A549 treated with ZK216348 at 1 μM for 4 hours (cell line): ENCODE measurements at places on chromosomes 2 and 18. TPM values are rescaled to one million over a fixed set of nuclear protein-coding genes. Genes with fewer than 3 reads are reported as not detected.

CTLA4 gene
- total RNA-seq: not detected in 5 replicates

TTN gene
- total RNA-seq: under 0.01 to 0.01 TPM (median under 0.01 TPM) in 5 replicates

LYPD1 gene
- total RNA-seq: 12.0 to 19.6 TPM (median 15.8 TPM) in 5 replicates

QPCT gene
- total RNA-seq: 16.7 to 20.7 TPM (median 18.6 TPM) in 5 replicates

RASGRP3 gene
- 0.41 to 1.6 TPM (median 0.61 TPM) in 5 replicates for total RNA-seq

PLEKHH2 gene
- total RNA-seq: 0.89 to 1.8 TPM (median 1.5 TPM) in 5 replicates

SERPINB13 gene
- total RNA-seq: not detected in 5 replicates

SCYGR1 gene
- total RNA-seq: not detected in 5 replicates

ZNF385B gene
- not detected in 5 replicates for total RNA-seq

STAM2 gene
- 6.9 to 11.4 TPM (median 9.6 TPM) in 5 replicates for total RNA-seq

C2orf81 gene
- 2.1 to 3.7 TPM (median 3.0 TPM) in 5 replicates for total RNA-seq

ERICH2 gene
- total RNA-seq: not detected in 5 replicates

DLGAP1 gene
- 0.05 to 0.12 TPM (median 0.10 TPM) in 3 of 5 replicates, not detected in the others for total RNA-seq

RNU2-63P gene
- total RNA-seq: not detected in 5 replicates

SERPINB3 gene
- 0.12 to 0.19 TPM (median 0.14 TPM) in 4 of 5 replicates, not detected in the other for total RNA-seq

APOB gene
- total RNA-seq: not detected in 5 replicates

ALKAL2 gene
- total RNA-seq: not detected in 5 replicates

CHRND gene
- total RNA-seq: not detected in 5 replicates

KCNG2 gene
- not detected in 5 replicates for total RNA-seq

MXD1 gene
- 1.8 to 2.2 TPM (median 1.9 TPM) in 5 replicates for total RNA-seq

COL3A1 gene
- total RNA-seq: 0.11 to 0.28 TPM (median 0.15 TPM) in 5 replicates

COLEC12 gene
- total RNA-seq: 0.02 to 0.05 TPM in 2 of 5 replicates, not detected in the others

L3MBTL4 gene
- not detected in 5 replicates for total RNA-seq

LHCGR gene
- total RNA-seq: not detected in 5 replicates

MPPE1 gene
- total RNA-seq: 17.3 to 20.4 TPM (median 17.8 TPM) in 5 replicates

DOK1 gene
- total RNA-seq: 3.9 to 6.2 TPM (median 4.7 TPM) in 5 replicates

TMEM182 gene
- 3.5 to 5.6 TPM (median 4.5 TPM) in 5 replicates for total RNA-seq

CD302 gene
- total RNA-seq: 1.5 to 2.5 TPM (median 2.2 TPM) in 5 replicates

CARF gene
- 1.2 to 1.9 TPM (median 1.4 TPM) in 5 replicates for total RNA-seq

KCNG3 gene
- total RNA-seq: 0.34 to 0.92 TPM (median 0.79 TPM) in 5 replicates

GPR45 gene
- total RNA-seq: not detected in 5 replicates

DSG1 gene
- not detected in 5 replicates for total RNA-seq

MROH2A gene
- 0.18 to 0.22 TPM in 2 of 5 replicates, not detected in the others for total RNA-seq

MEP1B gene
- 0.09 TPM in 1 of 5 replicates, not detected in the others for total RNA-seq

GATA6 gene
- 1.5 to 2.4 TPM (median 1.7 TPM) in 5 replicates for total RNA-seq

FOXI3 gene
- total RNA-seq: 0.08 TPM in 1 of 5 replicates, not detected in the others

SIX2 gene
- total RNA-seq: 0.33 to 0.79 TPM (median 0.72 TPM) in 5 replicates

WDR35 gene
- total RNA-seq: 12.3 to 18.3 TPM (median 15.8 TPM) in 5 replicates

ZDBF2 gene
- 0.68 to 1.7 TPM (median 1.1 TPM) in 5 replicates for total RNA-seq
